ENCODE measurements at places on chromosomes 13 and 19.

DNA sequence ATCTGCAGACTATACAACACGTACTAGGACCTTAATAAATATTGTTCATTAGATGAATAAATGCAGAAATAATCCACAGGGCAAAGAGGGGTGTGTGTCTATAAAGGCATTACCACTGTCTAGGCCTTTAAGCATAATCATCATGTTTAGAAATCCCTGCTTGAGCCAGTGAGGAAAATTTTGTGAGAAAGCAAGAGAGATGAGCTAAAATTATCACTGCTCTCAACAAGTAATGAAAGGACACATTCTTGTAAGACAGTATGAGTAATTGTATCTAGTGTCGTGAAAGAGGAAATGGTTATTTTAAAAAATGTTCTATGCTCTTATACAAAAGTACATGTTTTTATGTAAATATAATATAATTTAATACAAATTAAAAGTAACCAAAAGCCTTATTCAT lies 1699.4 kb downstream of the PCDH9 start:
- no peak for DNase-seq

GRCh38 chr19:18008814-18009213 lies 844 bp downstream of the ARRDC2 start:
- no peak for DNase-seq

DNA sequence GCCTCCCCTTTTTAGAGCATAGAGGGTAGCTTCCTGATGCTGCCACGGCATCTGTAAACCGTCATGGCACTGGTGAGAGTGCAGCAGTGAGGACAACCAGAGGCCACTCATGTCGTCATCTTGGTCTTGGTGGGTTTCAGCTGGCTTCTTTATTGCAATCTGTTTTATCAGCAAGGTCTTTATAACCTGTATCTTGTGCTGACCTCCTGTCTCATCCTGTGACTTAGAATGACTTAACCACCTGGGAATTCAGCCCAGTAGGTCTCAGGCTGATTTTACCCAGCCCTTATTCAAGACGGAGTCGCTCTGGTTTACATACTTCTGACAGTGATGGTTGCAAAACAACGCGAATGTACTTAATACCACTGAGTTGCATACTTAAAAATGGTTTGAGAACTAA lies 14.4 kb upstream of the FBN3 start:
- no peak for DNase-seq

GRCh38 chr19:7603919-7604318 lies 8.3 kb downstream of the CAMSAP3 start:
- no peak for DNase-seq

GRCh38 chr13:89755729-89756492 lies 1591.6 kb upstream of the MIR17HG start:
- no peak for DNase-seq

GRCh38 chr13:36163809-36164308 lies 32.7 kb upstream of the DCLK1 start:
- no peak for DNase-seq

GRCh38 chr19:4115818-4116385 lies 8.0 kb downstream of the MAP2K2 start:
- DNase-seq, result no peak

- DNase-seq, result no peak
These were observed 333.2 kb downstream of the FOXO1 start for GRCh38 chr13:40333226-40333625.

DNA sequence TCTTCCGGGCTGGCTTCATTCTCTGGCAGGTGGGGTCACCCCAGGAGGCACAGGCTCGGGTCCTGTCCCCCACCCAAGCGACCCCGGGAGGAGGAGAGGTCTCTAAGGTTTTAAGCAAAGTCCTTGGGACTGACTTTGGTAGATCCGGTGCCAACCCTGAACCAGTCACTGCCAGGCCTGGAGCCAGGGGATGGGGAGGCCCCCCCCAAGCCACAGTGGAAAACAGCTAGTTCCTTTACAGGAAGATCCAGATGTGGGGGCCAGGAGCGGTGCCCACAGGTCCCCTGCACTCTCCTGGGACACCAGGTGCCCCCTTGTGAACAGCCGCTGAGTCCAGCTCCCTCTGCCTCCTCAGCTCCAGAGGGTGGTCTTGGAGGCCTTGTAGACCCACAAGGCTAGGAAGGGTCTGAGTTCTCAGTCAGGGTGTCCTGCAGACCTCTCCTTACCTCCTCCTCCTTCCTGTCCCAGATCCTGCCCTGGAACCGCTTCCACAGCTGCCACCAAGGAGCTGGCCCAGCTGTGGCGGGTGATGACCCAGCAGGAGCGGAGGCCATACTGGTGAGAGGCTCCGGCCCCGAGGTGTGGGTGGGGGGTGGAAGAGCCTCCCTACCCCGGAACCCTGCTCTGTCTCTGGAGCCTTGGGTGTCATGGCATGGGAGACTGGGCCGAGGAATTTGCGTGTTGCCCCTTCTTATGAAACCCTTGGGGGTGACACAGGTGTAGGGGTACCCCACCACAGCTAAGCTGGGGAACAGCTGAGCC lies 6.0 kb downstream of the SIX5 start:
- no peak for DNase-seq

Measured in activated CD4-positive, alpha-beta T cell treated with anti-CD3 and anti-CD28 coated beads for 1 hour (primary cell).